ENCODE measurements at places on chromosomes 6 and 20.
A peak's percentile ranks its signal among the peaks of the same experiment; 100 is the strongest.

GRCh38 chr6:19052219-19052618 lies 665.1 kb downstream of the RNF144B start:
- no peak for DNase-seq

DNA sequence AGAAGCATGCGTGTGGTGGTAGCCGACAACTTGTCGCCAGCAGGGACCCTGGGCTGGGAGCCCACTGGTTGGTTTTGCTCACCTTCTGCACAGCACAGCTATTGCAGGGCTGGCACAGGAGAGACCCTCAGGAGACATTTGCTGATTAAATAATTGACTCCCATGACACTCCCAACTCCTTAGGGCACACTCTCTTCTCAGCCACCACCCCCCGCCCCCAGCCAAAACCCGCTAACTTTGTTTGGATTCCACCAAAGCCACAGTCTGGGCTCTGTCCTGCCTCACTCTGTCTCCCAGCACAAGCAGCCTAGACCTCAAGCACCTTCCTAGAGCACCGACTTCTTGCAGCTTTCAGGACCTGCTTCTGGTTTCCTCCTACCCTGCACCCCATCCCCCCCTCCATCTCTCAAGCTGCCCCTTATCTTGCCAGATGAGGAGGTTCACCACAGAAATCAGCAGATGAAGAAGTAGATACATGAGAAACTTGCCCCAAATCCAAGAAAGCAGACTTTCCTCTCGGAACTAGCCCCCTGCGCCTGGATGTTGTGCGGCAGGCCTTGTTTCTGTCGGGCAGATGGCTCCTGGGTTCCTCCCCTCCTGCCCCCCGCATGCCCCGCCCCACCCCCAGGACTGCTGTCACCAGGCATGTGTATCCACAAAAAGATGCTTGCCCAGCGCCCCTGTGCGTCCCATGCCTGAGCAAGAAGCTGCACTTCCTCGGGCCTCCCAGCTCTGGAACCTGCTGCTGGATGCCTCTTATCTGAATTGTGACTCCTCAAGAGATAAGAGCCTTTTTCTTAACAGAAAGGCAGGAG lies 35.0 kb upstream of the CD93 start:
- DNase-seq, result no peak

DNA sequence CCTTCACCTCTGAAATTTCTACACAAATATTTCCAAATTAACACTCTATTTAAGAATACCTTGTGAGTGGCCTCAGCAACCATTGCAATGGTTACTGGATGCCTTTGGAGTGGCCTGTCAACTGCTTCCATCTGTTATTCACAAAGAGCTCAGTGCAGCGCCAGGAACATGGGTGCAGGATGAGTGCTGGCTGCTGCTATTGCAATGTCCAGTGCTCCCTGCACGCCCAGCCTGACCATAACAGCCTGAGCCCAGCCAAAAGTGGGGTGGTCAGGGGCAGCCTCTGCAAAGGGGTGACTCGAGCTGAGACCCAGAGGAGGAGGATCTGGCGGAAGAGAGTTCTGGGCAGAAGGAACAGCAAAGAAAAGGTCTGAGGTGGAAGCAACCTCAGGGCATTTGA lies 18.4 kb downstream of the CASS4 start:
- no peak for DNase-seq

DNA sequence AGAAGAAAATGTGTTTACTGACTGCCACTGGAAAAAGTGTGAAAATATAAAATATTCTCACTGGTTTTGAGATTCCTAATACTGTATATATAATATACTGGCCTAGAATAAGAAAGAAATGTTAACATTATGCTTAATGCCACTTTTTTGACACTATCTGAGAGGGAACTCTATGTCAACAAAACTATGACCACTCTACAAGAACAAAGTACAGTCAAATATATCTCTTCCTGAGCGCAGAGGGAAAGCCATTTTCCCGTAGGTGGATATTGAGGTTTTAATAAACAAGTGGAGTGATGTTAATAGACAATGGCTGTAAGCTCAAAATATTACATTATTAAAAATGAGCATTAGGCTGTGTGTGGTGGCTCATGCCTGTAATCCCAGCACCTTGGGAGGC lies 24.9 kb downstream of the LYRM4 start:
- no peak for DNase-seq

DNA sequence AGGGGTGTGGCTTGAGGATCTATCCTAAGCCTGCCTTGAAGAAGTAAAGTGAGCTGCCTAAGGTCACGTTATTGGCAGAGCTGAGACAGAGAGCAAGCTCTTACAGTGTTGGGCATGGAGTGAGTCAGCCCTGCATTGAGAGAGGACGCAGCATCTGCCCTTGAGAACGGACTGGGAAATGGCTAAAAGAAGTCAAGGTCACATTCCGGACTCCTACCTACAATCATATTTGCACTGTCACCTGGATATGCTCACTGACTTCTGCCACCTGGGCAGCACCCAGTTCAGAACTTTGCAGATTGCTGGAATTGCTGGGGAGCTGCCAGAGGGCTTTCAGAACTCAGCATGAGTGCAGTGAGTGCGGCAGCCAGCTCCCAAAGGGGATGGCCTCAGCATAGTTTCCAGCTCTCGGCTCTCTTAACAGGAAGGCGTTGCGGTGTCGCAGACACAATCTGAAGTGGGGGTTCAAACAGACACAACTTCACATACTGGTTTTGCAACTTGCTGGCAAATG lies 199.3 kb upstream of the SGK1 start:
- peak; percentile 85 for DNase-seq

- peak; percentile 49 for DNase-seq
These were observed 170.0 kb downstream of the FOXA2 start for GRCh38 chr20:22414305-22414742.

- no peak for DNase-seq
These were observed 254.0 kb downstream of the DLL1 start for GRCh38 chr6:170036916-170037315.
